ENCODE measurements at places on chromosomes 5 and 9.

DNA sequence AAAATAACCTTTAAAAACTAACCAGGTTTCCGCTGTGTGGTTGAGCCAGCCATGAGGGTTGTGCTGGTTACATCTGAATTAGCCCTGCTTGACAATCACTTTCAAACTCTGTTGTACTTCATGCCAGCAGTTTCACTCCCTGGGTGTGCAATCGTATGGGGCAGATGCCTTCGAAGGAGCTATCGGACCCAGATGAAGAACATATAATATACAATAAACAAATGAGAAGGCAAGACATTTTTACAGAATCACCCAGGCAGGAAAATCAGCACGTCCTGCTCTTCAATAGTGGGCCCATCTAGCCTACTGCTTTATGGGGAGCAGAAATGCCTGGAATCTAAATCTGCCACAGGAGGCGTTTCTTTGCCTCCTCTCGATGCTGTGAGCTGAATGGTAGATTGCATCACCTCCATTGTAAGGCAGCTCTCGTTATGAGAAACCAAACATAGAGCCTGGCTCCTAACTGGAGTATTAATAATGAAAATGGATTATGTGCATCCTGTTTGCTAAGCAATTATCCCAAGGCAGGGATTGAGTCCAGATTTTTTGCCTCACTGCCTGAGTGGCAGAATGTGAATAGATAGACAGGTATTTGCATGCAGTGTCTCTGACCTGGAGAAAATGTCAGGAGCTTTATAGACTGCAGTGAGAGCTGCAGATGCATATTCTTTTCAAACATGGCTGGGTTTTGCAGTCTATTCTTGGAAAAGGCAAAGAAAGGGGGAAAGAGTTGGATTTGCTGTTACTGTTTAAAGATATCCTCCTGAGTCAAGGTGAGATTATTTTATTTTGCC is 143.3 kb upstream of the SMARCA2 start:
- DNase-seq: no peak

DNA sequence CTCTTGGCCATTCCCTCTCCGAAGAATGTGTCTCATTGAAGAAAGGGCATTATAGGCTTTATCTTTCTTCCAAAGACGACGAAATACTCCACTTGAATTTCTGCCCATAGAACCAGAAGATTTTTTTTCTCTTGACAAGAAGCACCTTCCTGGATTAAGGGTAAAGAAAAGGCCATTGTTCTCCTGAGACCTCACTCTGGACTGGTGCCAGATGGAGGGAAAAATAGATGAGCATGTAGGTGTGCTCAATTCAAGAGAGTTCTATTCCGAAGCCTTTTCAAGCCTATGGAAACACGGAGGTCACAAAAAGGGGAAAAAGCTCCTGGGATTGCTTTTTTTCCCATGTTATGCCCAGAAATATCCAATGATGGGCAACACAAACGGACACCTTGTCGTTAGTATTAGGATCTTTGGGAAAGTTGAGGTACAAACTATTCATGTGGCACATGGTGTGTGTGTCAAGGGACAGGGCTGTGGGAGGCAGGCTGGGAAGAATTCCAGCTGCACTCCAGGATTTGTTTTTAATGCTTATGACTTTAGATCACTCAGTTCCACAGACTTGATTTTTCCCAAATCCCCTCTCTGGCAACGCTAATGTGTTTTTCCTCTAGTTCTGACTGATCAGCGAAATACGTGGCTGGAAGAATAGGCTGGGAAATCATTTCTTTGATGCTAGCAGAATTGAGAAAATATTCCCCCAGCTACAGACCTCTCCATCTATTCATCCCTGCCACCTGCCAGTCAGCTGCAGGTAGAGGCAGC is 89.9 kb downstream of the SIL1 start:
- no peak for DNase-seq

GRCh38 chr9:16369427-16369826 is 501.0 kb downstream of the BNC2 start:
- DNase-seq: no peak

GRCh38 chr9:111106202-111106601 is 67.9 kb upstream of the LPAR1 start:
- DNase-seq: no peak

DNA sequence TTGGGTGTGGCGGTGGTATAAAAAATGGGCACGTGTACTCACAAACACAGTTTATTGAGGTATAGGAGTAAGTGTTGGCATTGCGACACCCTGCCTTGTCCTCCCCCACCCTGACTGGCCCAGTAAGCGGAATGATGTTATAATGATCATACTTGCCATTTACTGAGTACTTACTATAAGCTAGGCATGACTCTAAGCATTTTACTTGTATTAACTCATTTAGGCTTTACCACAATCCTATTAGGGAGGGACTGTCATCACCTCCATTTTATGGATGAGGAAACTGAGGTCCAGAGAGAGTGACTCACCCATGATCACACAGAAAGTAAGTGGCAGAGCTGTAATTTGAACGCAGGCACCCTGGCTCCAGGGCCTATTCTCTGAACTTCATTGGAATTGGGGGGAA is 2.3 kb downstream of the SMIM3 start:
- no peak for DNase-seq

DNA sequence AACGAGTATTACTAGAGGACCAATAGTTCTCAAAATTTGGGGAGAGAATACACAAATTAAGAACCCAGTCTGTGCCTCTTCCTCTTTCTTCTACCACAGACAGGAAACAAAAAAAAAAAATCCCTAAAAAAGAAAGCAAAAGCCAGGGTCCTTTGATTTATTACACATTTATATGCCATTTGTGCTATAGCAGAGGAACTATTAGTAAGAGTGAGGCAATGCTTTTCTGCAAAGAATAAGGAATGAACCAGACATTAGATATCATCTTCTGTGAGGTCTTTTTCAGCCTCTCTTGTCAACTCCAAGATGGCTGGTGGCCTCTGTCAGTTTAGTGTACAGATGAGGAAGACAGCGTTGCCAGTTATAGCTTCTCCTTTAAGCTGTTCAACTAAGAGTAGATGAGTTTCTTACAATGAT is 127.6 kb downstream of the RFX3 start:
- no peak for DNase-seq

GRCh38 chr9:82011133-82011532 is 22.6 kb downstream of the SPATA31D1 start:
- no peak for DNase-seq

DNA sequence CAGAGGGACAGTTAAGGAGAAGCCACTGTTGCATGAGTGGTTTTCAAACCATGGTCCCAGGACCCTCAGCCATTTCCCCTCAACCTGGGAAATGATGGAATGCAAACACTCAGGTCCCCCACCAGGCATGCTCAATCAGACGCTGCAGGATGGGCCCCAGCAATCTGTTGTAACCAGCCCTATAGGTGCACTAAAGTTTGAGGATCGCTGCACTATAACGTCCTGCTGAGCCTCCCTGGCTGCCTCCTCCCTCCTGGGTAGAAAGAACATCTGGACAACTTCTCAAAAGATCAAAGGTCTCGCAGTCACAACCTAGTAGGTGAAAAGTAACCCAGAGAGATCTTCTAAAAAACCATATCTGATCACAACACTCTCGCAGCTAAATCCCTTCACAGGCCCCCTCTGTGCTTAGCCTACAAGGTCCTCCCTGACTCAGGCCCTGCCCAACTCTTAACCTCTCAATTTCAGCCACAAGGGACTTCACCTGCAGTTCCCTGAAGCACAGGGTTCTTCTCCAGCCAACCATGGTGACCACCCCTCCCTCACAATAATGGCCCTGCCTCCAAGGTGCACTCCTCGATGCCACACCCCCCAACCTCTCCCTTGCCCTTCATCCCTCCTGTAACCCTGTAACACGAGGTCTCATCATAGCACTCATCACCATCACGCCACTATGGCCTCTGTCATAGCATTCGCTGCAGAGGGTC is 3.5 kb downstream of the SHB start:
- DNase-seq: no peak

GRCh38 chr5:14225173-14225834 is 82.2 kb downstream of the TRIO start:
- DNase-seq: no peak

DNA sequence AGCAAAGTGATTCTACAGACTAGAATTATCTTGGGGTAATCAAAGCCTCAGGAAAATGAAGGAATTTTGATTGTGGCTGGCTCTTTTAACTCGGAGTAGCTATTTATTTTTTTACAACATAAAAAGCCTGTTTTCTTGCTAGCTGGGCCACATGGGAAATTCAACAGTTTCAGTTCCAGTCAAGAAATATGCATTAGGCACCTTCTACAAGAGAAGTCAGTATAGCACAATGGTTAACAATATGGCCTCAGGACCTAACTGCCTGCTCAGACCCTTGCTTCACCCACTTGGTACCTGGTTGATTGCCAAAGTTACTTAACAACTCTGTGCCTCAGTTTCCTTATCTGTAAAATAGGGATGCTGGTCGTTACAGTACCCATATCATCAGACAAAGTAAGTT is 586.2 kb downstream of the ZNF608 start:
- no peak for DNase-seq

- no peak for DNase-seq
Measured at GRCh38 chr9:86116425-86116824, 17.1 kb upstream of the GOLM1 start.

- DNase-seq: no peak
Measured at GRCh38 chr5:172362755-172363154, 79.2 kb upstream of the UBTD2 start.

GRCh38 chr5:73151766-73152410 is 21.1 kb upstream of the TMEM174 start:
- no peak for DNase-seq

- DNase-seq: peak; percentile 83
Measured at GRCh38 chr5:57318251-57318650, 144.4 kb downstream of the GPBP1 start.

DNA sequence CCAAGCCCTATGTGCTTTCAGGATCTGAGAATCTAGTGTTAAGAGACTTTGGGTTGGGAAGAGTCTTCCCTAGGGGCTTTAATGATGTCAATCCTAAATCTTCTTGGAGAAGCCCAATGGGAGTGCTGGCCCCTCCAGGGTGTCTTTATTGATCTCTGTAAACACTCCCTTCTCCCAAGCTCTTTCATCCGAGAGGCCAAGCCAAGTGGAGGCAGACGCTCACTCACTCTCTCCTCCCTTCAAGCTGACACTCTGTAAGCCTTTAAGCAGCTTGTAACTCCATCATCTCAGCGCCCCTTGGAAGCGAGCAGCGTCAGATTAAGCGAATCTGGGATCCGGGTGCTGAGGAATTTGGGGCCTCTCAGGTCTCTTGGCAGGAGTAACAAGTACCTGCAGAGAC is 37.7 kb downstream of the SPARC start:
- no peak for DNase-seq

DNA sequence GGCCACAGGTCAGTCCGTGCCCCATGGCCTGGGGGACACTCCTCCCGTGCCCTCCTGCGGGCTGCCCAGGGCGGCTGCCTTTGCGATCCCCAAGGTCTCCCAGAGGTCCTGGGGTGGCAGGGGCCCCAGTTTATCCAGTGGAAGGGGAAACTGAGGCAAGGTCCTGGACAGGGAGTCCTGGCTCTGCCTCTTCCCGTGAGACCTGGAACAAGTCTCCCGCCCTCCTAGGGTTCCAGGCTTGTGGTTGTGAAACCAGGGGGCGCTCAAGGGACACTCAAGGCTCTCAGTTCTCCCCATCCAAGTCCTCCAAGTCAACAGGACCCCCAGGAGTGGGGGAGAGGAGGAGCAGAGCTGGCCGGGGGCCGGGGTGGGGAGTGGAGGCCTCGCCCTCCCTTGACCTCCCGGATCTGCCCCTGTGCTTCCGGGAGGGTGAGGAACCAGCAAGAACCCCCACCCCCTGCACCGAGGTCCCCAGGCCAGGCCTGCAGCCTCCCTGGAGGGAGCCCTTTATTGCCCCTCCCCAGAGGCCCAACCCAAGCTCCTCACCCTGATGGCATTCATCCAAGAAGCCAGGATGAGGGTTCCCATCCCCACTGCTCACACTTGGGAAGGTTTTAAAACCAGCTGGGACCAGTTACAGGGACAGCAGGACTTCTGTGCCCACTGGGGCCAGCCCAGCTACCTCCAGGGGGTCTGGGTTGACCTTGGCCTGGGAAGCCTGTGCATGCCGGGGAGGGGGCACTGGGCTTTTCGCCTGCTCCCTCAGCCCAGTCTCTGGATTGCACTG is 24.7 kb upstream of the TMEM250 start:
- DNase-seq: no peak

DNA sequence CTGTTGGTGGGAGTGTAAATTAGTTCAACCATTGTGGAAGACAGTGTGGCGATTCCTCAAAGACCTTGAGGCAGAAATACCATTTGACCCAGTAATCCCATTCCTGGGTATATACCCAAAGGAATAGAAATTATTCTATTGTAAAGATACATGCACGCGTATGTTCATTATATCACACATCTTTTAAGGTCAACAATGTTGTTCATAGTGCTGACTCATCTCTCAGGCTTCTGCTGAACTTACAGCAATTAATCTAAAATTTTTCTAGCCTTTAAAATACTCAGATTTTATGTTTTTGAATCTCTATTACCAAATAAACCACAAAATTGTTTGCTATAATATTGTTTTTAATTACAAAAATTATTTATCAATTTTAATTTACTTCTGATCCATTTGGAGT is 38.8 kb upstream of the ZNF618 start:
- no peak for DNase-seq

DNA sequence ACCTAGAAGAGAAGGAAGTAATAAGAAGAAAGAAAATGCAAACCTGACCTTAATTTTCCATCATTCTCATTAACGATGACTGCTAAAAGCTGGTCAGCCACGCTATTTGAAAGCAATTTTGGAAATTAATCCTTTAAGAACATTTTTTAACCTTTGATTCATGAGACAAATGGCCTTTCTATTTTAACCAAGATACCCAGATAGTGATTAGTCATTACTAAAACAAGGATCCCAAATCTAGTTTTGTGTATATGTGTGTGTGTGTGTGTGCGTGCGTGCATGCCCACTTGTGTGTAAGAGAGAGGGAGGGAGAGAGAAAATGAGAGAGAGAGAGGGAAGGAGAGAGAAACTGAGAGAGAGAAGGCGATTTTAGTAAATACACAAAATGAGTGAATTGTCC is 329.5 kb downstream of the DEPDC1B start:
- DNase-seq: no peak

DNA sequence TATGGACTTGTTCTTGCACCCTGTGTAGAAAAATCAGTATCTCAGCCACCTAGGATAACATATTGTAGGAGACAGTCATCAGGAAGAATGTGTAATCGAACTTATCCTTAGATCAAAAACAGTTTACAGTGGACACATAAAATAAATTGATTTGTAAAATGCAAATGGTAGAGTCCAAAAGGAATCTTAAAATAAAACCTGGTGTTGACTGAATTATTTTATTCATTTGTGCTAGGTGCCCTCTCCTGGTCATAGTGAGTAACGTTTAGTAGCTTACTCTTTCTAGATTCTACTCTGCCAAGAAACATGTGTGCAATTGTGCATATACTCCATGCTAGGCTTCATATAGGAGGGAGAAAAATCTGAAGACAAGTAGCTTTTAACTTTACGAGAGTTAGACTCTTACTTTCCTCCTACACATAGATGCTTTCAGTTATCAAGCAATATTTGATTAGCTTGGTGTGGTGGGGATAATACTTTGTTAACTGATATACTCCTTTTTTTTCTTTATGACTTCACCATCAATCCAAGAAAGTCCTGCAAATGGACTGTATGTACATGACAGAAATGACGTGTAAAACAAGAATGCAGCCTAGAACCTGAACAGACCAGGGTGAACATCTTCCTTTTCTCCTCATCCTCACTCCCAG is 23.7 kb upstream of the LOX start:
- DNase-seq: peak; percentile 56

GRCh38 chr5:83586874-83587776 is 115.6 kb downstream of the VCAN start:
- no peak for DNase-seq

All from trophoblast cell (in vitro differentiated cells and primary cell).